ENCODE measurements at places on chromosomes 11 and 22.
A peak's percentile ranks its signal among the peaks of the same experiment; 100 is the strongest.

DNA sequence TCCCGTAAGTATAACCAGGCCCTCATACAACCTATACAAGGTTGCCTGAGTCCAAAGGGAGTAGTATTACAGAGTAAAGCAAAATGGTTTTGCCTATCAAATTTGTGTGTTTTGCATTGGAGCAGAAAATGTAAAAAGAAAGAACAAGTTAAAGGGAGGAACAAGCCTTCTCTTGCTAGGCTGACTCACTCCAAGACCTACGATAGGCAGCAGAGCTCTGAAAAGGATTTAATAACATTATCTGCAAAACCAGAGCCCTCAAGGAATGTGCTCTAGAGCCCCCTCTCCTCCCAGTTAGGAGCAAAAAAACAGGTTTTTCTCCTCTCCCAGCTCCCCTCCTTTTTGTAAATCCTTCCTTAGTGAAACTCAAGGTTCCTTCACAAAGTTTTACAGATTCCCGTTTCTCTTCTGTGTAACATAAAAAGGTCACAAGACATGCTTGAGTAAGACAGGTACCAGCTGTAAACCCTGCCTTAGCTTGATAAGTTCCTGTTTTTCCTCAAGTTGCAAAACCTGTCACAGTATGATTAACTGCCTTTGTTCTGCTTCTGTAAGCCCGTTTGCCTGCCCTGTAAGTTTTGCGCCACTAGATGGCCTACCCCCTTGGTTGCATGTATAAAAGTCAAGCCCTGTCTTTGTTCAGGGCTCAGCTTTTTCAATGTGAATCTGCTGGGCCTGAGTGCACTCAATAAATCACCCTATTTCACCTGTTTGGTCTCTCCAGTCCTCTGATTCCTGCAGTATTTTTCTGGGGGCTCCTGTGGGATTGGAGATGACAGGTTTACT is 498.2 kb downstream of the KCNA4 start:
- DNase-seq = no peak

DNA sequence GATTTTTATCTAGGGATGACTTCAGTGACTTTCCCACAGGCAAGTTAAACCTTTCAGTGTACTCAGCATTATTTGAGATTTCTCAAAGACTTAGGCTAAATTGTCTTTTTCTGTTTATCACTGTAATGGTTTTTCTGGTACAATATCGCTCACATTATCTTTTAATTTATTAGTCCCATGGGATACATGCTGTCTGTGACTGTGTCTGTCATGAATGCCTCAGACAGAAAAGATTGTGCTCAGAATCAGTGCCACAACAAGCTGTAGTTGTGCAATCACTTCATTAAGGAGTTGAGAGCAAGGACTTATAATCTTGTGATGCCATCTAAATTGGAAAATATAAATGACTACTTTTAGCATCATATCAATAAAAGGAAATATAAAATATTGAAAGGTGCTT is 2374.2 kb upstream of the RAG2 start:
- DNase-seq = no peak

GRCh38 chr11:128658502-128658901 is 35.4 kb upstream of the FLI1 start:
- peak; percentile 39 for DNase-seq

DNA sequence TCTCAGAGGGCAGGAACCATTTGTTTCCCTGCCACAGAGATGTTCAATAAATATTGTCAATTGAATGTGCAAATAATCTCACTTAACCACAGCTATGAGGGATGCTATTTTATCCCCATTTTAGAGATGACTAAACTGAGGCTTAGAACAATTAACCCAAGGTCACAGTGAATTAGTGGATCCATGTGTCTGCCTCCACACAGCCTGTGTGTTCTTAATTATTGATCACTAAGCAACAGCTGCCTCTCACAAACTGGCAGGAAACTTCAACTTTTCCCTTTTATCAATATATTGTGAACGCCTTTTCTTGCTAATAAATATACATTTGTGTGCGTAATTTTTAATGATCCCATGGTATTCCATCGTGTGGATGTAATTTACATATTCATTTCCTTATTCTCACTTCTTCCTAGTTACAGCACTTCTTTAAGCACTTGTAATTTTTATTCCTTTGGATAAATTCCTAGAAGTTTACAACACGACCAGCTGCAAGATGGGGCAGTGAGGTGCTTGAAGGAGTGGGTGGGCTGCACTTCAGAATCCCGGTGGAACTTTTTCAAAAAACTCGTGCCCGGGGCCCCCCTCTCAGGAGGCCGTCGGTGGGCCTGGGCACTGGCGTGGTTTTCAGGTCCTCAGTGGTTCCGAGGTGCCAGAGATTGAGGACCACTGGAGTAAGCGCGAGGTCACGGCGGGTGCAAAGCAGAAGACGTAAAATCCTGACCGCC is 915 bp upstream of the SREBF2 start:
- peak; percentile 17 for DNase-seq

GRCh38 chr11:10314199-10315072 is 9.6 kb downstream of the ADM start:
- peak; percentile 40 for DNase-seq

DNA sequence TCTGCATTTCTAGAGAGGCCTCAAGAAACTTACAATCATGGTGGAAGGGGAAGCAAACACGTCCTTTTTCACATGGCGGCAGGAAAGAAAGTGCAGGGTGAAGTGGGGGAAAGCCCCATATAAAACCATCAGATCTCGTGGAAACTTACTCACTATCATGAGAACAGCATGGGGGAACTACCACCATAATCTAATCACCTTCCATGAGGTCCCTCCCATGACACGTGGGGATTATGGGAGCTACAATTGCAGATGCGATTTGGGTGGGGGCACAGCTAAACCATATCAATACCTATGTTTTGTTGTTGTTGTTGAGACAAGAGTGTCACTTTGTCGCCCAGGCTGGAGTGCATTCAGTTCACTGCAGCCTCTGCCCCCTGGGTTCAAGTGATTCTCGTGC is 29.9 kb downstream of the SFI1 start:
- DNase-seq = no peak

- no peak for DNase-seq
These were observed 110.8 kb downstream of the TEAD1 start for GRCh38 chr11:12784987-12785386.

DNA sequence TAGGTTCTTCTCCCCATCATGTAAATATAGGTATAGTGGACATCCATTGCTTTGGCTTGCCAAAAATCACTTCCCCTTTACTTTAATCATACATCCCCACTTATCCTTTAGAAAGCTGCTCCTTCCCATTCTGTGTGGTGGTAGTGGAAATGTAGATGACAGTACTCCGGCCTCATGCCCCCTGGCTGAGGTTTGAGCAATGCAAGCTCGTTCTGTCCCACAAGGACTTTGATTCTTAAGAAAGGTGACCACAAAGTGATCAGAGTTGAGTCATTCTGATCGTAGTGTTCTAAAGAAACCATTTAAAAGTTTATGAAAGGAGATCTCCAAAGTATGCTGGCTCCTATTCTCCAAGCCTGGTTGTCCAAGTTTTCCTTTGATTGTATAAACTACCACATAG is 10.9 kb downstream of the TUG1 start:
- no peak for DNase-seq

DNA sequence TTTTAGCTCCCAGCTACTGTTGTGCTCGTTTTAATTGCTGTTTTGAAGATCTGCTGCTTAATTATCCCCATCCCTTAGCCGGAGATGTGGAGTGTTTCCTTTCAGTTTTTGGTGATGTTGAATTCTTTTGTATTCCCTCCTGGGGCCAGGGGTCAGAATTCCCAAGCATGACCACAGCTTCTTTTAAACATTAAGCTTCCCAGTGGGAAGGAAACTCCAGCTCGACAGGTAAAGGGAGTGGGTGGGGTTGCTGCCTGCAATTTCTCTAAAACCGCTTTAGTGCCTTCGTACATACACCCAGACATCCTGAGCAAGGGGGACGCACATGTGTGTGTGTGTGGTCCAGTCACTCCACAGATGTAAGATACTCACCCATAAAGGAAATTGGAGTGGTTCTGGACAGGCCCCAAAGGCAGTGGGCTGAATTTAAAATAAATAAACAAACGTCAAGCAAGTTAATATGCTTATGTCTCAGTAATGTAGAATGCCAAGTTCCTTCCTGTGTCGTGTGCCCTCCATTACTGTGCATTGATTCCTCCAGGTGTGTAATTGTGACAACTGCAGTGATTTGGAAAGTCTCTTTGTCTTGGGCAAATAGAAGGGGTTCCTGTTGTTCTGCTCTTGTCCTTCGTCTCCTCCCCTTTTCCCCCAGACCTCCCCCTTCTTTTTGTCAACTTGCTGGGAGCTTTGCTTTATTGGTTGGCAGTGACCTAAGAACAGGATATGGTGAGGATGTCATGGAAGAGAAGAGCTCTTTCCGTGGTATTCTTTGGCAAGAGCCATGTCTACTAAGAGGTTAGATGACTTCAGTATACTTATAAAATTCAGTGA is 19.2 kb upstream of the ADSL start:
- DNase-seq = peak; percentile 38
